ENCODE measurements at places on chromosomes 4 and X. TPM values are rescaled to one million over a fixed set of nuclear protein-coding genes. Genes with fewer than 3 reads are reported as not detected.

Gene PCDH7
- total RNA-seq = 21.0 TPM

Gene KIF4A
- total RNA-seq = 41.3 TPM

Gene FAT4
- total RNA-seq = 33.2 TPM

Gene VCX2
- total RNA-seq = not detected

Gene ARAF
- total RNA-seq = 58.6 TPM

Gene TMEM150C
- 6.6 TPM for total RNA-seq
